ENCODE measurements at places on chromosomes 7 and 10. TPM values are rescaled to one million over a fixed set of nuclear protein-coding genes. Genes with fewer than 3 reads are reported as not detected.

The CHN2 gene
- total RNA-seq: 15.4 TPM

The MRLN gene
- not detected for total RNA-seq

The SMKR1 gene
- 2.5 TPM for total RNA-seq

The HSPA14 gene
- total RNA-seq: 24.2 TPM

The PLAC9 gene
- total RNA-seq: 27.5 TPM

Measured in neural crest cell (in vitro differentiated cells).